ENCODE measurements at places on chromosomes 2 and 18. TPM values are rescaled to one million over a fixed set of nuclear protein-coding genes. Genes with fewer than 3 reads are reported as not detected.

The OR6B2 gene
- not detected for total RNA-seq

GRCh38 chr2:66202586-66202985 is 232.3 kb upstream of the MEIS1 start:
- DNase-seq, result no peak

- DNase-seq, result no peak
These were observed 53.4 kb downstream of the CD28 start for GRCh38 chr2:203759690-203760365.

The INPP5D gene
- total RNA-seq, result 2.5 TPM

DNA sequence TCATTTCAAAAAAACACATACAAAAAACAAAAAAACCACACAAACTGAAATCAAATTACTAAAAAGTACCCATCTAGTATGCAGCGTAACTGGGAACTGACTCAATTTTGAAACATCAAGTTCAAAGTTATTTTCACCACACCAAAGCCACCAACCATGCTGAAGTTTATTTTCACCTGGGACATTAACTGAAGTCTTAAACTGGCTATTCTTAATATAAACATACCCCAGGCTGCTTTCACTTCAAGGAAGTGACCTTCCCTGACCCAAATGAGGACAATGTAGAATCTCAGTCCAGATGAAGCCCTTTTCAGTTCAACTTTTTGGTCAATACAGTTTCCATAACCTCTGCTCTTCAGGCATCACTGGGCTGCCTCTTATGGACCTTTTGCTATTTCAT is 84.6 kb downstream of the PIGN start:
- DNase-seq, result no peak

The MAP2 gene
- total RNA-seq, result 681 TPM

- no peak for DNase-seq
These were observed 584.5 kb upstream of the LRRTM1 start for GRCh38 chr2:80889009-80889408.

The TUBA3E gene
- total RNA-seq, result not detected

DNA sequence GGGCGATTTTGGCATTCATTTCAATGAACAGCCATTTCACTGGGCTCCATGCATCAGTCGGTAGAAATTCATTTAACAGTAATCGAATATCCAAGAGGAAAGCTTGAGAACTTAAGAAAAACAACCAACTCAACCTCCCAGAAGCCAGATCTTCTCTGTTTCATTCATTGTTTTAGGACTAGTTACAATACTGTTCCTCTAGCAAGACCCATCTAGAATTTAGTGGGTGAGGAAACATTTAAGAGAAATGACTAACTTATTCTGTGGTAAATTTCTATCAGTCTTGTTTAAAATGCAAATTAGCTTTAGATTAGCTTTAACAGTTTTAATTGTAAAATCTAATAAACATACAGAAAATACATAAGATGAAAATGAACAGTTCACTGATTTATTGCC is 81.4 kb upstream of the SMAD7 start:
- no peak for DNase-seq

The MOCOS gene
- 0.16 TPM for total RNA-seq

The PPP1R1C gene
- 2.7 TPM for total RNA-seq

GRCh38 chr2:235577404-235578330 is 83.8 kb downstream of the AGAP1 start:
- peak; percentile 62 for DNase-seq

- DNase-seq, result no peak
These were observed 79.0 kb downstream of the COLEC12 start for GRCh38 chr18:421247-422155.

The ANKRD62 gene
- total RNA-seq, result 0.16 TPM

GRCh38 chr2:137190411-137191195 is 425.3 kb downstream of the THSD7B start:
- no peak for DNase-seq

The RAPGEF4 gene
- total RNA-seq, result 23.4 TPM

DNA sequence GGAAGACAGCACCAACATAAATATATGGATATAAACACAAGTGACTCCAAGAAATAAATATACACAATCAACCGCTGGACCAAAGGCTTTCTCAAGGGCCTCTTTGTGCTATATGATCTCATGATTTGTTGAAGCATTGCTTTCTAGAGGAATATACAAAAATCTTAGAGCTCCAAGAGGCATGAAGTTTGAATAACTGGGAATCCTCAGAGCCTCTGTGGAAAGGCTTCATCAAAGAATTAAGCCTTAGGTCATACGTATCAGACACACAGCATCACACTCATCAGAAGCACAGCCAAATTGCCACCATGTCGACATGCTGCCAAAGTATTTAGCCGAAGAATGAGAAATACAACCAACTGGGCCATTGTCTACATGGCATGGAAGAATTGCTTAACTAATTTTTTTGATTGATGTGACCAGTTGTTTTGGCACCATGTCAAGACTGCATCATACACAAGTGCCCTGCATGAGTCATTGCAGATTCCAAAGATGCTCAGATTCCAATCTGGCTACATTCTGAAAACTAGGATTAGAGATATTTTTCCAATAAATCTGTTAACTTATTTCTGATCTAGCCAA is 860.6 kb upstream of the ZEB2 start:
- no peak for DNase-seq

DNA sequence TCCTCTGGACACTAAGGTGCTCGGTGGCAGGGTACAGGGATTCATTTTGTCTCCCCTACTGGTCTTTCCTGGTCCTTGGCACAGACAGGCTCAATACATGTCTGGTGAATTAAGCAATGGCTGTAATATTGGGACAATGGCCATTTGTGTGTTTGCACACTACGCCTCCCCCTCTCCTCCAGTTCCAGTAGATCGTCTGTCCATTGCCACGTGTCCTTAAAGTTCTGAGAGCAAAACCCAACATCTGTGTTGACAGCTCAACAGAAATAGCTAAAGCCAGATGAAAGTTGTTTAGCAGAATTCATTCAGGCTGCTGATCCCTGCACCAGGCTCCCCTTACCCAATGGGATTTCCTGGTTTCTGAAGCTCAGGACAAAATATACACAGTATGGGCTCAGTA is 9.0 kb upstream of the FABP1 start:
- peak; percentile 4 for DNase-seq

DNA sequence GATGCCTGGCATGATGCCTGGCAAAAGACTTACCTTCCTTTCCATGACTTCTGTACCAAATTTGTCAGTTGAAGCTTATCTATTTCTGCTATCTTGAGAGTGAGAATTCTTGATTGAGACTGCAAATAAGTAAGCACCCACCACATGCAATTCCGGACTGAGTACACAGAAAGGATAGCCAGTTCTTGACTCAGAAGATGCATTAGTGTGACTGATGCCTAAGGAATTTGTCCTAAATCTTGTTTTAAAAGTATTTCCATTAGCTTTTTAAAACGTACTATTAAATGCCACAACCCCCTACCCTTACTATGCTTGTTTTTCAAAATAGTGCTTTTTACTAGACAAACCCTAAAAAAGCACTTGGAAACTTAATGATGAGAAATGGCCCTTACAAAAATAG is 545 bp downstream of the MPP4 start:
- no peak for DNase-seq

DNA sequence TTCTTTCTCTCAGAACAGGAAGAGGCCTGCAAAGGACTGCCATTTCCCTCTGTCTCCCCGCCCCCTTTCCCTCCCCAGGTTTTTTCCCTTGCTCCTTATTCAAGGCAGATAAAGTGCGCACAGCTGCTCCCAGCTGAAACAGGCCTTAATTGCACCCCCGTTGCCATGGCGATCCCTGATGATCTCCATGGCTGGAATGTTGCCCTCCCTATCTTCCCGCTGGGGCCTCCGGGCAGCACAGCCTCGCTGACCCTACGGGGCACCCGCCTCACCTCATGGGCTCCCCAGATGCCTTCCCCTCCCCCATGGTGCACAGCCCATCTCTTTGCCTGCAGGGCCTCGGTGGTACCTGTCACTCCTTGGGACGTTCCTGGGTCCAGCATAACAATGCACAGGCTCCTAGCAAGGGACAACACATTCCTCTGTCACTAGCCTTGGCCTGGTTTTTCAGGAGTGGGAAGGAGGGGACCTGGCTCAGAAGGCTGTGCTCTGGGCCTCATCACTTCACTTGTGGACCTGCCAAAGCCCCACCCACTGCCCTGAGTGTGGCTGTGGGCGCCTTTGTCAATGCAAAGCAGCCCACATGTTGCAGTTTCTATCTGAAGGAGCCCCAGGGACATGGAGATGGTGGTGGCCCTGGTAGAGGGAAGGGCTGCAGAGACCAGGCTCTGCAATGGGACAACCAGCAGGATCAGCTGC is 115.0 kb downstream of the CELF4 start:
- peak; percentile 17 for DNase-seq

DNA sequence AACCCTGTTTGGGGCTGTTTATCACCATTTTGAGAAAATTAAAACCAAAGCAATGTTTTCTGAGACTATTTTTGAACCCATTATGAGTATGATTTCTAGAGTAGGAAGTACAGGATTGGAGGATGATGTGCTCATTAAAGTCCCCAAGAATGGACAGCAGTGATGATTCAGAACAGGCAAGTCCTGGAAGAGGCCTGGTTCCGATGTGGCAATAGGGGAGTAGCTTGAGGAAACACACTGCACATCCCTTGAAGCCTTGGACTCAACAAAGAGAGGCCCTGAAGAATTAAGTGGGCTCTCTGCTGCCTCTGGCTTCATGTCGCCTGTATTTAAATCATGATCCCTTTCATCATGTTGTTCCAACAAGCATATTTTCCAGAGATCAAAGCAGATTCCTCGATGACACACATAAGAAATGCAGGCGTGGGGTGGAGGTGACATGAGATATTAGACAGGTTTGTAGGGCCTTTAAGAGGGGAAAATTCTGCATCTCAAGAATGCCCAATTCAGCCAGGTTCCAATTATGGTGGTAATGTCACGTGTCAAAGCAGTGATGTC is 242.2 kb downstream of the FHOD3 start:
- no peak for DNase-seq

The KLF7 gene
- 69.7 TPM for total RNA-seq

DNA sequence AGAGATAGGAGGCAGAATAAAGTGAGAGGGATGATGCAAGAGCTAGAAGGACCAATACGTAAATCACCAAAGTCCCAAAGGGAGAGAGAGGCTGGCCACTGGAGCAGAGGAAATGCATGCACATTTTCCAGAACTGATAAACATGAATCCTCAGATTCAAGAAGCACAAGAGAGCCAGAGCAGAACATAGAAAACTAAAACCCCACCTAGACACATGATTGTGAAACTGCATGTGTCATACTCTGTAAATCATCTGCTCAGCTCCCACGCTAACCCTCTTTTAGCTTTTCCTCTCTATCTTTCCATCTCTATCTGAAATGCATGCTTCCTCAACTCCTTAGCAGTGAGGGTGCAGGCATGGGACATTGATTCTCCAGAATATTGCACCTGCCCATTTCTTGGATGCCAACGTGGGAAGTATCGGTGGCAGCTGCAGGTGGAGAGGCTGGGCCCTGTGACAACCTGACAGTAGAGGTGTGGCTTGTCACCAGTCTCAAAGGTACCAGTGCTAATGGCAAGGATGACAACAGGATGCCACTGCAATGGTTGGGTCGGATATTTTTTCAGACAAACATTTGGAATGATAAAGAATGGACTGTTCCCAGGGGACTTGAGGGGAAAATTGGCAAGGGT is 89.3 kb upstream of the OTOS start:
- DNase-seq, result no peak

GRCh38 chr2:233469261-233470010 is 97.1 kb downstream of the USP40 start:
- no peak for DNase-seq
